ENCODE measurements at places on chromosomes 12 and 14. TPM values are rescaled to one million over a fixed set of nuclear protein-coding genes. Genes with fewer than 3 reads are reported as not detected.

Gene KRT80
- total RNA-seq, result not detected

Gene TIMELESS
- 15.7 TPM for total RNA-seq

Gene RAB15
- total RNA-seq, result 43.9 TPM

Gene NANOG
- total RNA-seq, result 147 TPM

Gene ERP27
- total RNA-seq, result not detected

Gene RAB3IP
- total RNA-seq, result 60.2 TPM

Gene KCTD10
- 28.9 TPM for total RNA-seq

Gene BHLHE41
- 0.14 TPM for total RNA-seq

Gene ALDH1L2
- 1.2 TPM for total RNA-seq

Gene ZNF664
- 60.3 TPM for total RNA-seq

Gene DPF3
- 0.55 TPM for total RNA-seq

Gene ENDOU
- not detected for total RNA-seq

Gene PLEKHD1
- total RNA-seq, result 0.10 TPM

Gene CLEC4C
- not detected for total RNA-seq

Gene UBE3B
- total RNA-seq, result 30.8 TPM

Gene NUDT14
- 33.6 TPM for total RNA-seq

Gene ALG10B
- total RNA-seq, result 4.8 TPM

Gene PLEKHG7
- total RNA-seq, result not detected

Gene PARP2
- 26.5 TPM for total RNA-seq

Gene FAM161B
- total RNA-seq, result 0.48 TPM

Gene TMEM116
- 9.2 TPM for total RNA-seq

Gene LYSET
- total RNA-seq, result 15.1 TPM

Gene TGM1
- total RNA-seq, result 0.21 TPM

Gene TCL1B
- 18.5 TPM for total RNA-seq

Gene RERGL
- total RNA-seq, result not detected

Gene LRCOL1
- total RNA-seq, result not detected

Gene YAF2
- total RNA-seq, result 5.6 TPM

Gene PDE3A
- 0.22 TPM for total RNA-seq

Gene SLC2A3
- total RNA-seq, result 357 TPM

Gene SLC6A15
- 26.4 TPM for total RNA-seq

Gene CD69
- not detected for total RNA-seq

Gene SOAT2
- not detected for total RNA-seq

Gene IFNG
- total RNA-seq, result not detected

Gene FOXN4
- 0.33 TPM for total RNA-seq

Gene FBXL14
- 21.4 TPM for total RNA-seq

Gene TROAP
- total RNA-seq, result 48.0 TPM

Gene DUSP16
- total RNA-seq, result 17.2 TPM

Gene RDH5
- total RNA-seq, result 4.2 TPM

Gene HOXC11
- total RNA-seq, result not detected

Gene ASCL1
- not detected for total RNA-seq

Gene RILPL1
- total RNA-seq, result 12.4 TPM

All from H7 (cell line).